ENCODE measurements at places on chromosomes 16 and 17. TPM values are rescaled to one million over a fixed set of nuclear protein-coding genes. Genes with fewer than 3 reads are reported as not detected.

DNA sequence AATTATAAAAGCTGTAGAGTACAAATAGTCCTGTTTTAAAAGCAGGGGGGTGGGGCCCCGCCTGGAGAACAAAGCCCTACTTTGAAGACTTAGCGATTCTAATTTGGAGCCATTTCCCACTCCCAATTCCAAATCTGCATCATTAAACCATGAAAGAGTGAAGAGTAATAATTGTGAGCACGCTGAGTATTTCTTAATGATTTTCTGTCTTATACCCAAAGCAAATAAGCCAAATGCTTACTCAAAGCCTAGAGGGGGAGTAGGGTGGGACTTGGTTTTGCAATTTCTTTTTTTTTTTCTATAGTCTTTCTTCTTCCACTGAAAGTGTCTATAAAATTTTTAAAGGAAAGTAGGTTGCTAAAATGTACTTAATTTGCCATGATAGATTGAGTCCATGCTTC, 470.1 kb downstream of the TOX3 start:
- peaks cover 90% of the 10 kb centered on the region for H3K27me3 ChIP-seq
- no peak for DNase-seq
- H3K4me3 ChIP-seq, result no peak overlapping the region
- no peak overlapping the region for H3K27ac ChIP-seq
- no peaks in the 10 kb centered on the region for H3K4me1 ChIP-seq

DNA sequence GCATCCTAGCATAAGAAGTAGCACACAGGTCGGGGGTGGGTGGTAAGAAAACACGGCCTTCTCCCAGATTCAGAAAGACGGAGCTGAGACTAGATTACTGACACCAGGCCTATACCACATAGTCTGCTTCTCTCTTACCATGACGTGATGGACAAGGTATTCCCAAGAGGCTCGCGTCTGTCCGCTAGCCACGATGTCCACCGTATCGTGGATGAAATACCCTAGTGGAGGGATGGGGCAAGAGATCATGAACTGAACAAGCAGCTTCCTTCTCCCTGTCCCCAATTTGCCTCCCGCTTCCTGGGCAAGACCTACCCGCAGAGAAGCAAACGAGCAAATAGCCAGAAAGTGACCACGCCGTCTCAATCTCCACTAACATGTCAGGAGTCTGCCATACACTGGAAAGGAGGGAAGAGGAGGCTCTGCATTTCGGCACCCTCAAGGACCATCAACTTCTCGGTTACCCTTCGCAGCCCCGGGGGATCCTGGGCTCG, 820 bp downstream of the TLCD1 start:
- H3K4me3 ChIP-seq, result peak overlapping the region; percentile 91
- H3K27me3 ChIP-seq, result no peaks in the 10 kb centered on the region
- peaks cover 70% of the 10 kb centered on the region for H3K36me3 ChIP-seq
- H3K4me1 ChIP-seq, result peaks cover 27% of the 10 kb centered on the region
- DNase-seq, result peak; percentile 71

TEDC2 gene
- total RNA-seq, result 6.9 TPM

ALDH3A1 gene
- 13.4 TPM for total RNA-seq

GRCh38 chr17:63993368-63993985, 4.7 kb upstream of the PRR29 start:
- no peak overlapping the region for H3K27ac ChIP-seq
- H3K36me3 ChIP-seq, result no peaks in the 10 kb centered on the region
- no peak for DNase-seq
- H3K27me3 ChIP-seq, result peaks cover 89% of the 10 kb centered on the region
- H3K4me3 ChIP-seq, result no peak overlapping the region

ALOX15 gene
- total RNA-seq, result not detected

PNMT gene
- not detected for total RNA-seq

DNA sequence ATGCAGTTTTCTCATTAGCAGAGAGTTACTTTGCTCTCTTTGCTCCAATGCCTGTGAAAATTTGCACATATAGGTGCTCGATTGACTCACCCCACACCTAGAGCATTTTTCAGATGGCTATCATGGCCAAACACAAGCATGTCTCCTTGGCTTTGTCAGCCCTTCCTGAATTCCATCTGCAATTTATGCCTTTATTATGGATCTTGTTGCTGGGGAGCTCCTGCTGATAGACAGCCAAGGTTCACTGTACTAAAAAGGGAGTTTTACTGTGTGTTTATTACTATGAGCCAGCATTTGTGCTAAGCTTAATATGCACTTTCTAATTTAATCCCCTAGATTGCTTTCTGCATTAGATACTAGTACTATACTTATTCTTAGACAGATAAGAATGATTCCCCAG, 93.3 kb downstream of the TOX3 start:
- no peak overlapping the region for H3K4me3 ChIP-seq
- DNase-seq, result no peak
- H3K27ac ChIP-seq, result no peak overlapping the region
- H3K4me1 ChIP-seq, result no peaks in the 10 kb centered on the region
- H3K36me3 ChIP-seq, result no peaks in the 10 kb centered on the region

SLC4A1 gene
- not detected for total RNA-seq

DNA sequence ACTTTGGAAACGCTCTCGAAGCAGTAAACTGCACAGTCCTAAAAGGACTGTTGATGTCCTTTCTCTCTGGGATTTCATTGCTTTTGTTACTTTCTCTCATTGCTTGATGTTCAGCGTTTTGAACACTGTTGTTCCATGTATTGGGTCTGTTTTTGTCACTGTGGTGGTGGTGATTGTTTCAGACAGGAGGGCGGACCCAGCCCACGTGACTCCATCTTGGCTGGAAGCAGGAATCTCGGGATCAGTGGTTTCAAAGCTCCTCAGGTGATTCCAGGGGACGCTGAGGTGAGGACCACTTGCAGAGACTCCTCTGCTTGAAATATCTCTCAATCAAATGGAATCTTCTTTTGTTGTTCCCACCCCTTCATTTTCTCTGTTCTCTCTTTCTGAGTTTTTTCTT, 18.3 kb downstream of the C16orf54 start:
- DNase-seq, result no peak
- peaks cover 6% of the 10 kb centered on the region for H3K4me1 ChIP-seq
- H3K27ac ChIP-seq, result no peak overlapping the region
- H3K27me3 ChIP-seq, result peaks cover 28% of the 10 kb centered on the region

TRIM25 gene
- total RNA-seq, result 178 TPM

- no peak overlapping the region for H3K27ac ChIP-seq
- no peak for DNase-seq
- no peaks in the 10 kb centered on the region for H3K36me3 ChIP-seq
- H3K4me1 ChIP-seq, result peaks cover under 1% of the 10 kb centered on the region
- H3K27me3 ChIP-seq, result no peaks in the 10 kb centered on the region
- H3K4me3 ChIP-seq, result no peak overlapping the region
Observed at GRCh38 chr16:55656691-55657092, 904 bp downstream of the SLC6A2 start.

DNA sequence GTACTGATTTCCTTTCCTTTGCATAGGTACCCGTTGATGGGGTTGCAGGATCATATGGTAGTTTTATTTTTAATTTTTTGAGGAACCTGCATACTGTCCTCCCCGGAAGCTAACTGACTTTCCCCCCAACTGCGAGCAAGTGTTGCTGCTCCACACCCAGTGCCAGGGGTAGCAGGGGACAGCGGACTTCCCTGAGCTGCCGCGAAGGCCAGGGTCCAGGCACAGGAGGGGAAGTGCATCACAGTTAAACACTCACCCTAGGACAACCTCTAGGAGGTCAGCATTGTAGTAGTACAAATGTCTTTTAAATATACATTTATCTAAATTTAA, 201.7 kb downstream of the NPIPB11 start:
- peaks cover 8% of the 10 kb centered on the region for H3K4me1 ChIP-seq
- peaks cover 5% of the 10 kb centered on the region for H3K36me3 ChIP-seq
- DNase-seq, result no peak

RNF151 gene
- total RNA-seq, result 0.39 TPM

ADAP2 gene
- 2.2 TPM for total RNA-seq

Data from MCF 10A (cell line).